EL (cell line): ENCODE measurements at places on chromosomes 11 and 22.
A peak's percentile ranks its signal among the peaks of the same experiment; 100 is the strongest.

DNA sequence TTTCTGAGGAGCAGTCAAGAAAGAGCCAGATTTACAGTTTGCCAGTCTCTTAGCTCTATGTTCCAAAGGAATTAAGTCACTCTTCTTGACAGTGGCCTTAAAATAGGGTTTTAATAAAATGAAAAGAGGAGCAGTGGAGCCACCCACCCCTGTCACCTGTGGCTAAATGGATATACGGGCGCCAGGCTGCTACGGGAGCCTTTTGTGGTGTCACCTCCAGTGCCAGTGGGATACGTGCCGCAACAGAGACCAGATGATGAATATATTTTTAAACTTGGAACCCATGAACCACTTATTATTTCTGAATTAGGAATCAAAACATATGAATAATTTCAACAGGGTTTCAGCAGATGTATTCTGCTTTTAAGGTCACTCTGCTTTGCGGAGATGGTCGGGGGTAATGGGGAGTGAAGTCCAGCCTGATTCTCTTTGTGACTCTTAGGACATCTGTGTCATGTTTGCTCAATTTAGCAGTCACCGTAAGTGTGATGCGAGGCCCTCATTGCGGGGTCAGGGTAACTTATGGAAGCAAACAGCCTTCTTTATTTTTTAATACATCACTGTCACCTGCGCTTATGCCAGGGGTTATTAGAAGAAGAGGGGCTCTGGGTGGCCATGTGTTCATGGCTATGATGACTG is 64.3 kb downstream of the ZBTB16 start:
- DNase-seq: no peak

GRCh38 chr11:72483412-72484186 is 49.3 kb upstream of the CLPB start:
- DNase-seq: peak; percentile 48

DNA sequence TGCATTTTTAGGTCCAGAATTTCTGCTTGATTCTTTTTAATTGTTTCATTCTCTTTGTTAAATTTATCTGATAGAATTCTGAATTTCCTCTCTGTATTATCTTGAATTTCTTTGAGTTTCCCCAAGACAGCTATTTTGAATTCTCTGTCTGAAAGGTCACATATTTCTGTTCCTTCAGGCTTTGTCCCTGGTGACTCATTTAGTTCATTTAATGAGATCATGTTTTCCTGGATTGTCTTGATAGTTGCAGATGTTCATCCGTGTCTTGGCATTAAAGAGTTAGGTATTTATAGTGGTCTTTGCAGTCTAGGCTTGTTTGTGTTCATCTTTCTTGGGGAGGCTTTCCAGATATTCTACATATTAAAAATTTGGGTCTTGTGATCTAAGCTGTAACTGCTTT is 694.8 kb upstream of the CCDC179 start:
- peak; percentile 79 for DNase-seq

- DNase-seq: no peak
Observed at GRCh38 chr11:123738374-123738773, 3.1 kb downstream of the ZNF202 start.

DNA sequence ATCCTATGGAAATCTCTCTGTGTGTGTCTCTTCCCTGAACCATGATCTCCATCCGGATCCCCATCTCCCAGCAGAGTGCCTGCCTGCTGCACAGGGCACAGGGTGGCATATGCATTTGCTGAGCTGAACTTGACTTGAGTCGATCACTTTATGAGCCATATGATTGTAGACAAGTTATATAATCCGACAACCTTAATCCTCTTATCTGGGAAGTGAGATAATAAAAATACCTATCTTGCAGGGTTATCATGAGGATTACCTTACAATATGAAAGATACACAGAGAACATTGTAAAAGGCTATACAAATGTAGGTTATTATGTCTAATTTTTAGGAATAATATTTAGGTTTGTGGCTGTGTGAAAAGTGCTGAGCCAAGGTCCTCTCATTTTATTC is 124.5 kb downstream of the ST3GAL4 start:
- DNase-seq: no peak
